ENCODE measurements at places on chromosomes 3 and 15. TPM values are rescaled to one million over a fixed set of nuclear protein-coding genes. Genes with fewer than 3 reads are reported as not detected.

DNA sequence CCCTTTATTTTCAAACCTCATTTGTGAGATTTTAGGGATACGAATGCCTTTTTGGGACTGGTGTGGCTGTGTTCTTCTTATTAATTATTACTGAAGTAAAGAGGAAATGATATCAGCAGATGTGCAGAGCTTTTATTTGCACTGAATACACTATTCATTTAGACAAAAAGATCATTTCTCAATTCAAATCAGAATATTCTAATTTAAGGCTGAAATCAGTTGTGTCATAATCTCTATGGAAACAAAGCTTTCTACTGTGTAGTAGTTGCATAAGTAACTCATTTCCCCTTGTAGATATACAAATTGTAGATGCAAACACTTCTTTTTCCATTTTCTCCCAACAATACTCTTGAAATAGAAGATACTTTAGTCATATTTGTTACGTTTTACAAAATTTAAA is 56.0 kb downstream of the PDE8A start:
- DNase-seq = no peak

DNA sequence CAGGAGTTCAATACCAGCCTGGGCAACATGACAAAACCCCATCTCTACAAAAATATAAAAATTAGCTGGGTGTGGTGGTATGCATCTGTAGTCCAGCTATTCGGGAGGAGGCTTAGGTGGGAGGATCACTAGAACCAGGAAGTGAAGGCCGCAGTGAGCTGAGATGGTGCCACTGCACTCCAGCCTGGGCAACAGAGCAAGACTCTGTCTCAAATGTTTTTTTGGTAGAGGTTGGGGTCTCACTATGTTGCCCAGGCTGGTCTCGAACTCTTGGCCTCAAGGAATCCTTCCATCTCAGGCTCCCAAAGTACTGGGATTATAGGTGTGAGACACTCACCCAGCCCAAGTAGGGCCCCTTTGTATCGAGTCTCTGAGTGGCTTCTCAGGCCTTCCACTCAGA is 1.9 kb upstream of the IFRD2 start:
- no peak for DNase-seq

GRCh38 chr3:180854887-180855286 is 57.6 kb upstream of the FXR1 start:
- DNase-seq = no peak

DNA sequence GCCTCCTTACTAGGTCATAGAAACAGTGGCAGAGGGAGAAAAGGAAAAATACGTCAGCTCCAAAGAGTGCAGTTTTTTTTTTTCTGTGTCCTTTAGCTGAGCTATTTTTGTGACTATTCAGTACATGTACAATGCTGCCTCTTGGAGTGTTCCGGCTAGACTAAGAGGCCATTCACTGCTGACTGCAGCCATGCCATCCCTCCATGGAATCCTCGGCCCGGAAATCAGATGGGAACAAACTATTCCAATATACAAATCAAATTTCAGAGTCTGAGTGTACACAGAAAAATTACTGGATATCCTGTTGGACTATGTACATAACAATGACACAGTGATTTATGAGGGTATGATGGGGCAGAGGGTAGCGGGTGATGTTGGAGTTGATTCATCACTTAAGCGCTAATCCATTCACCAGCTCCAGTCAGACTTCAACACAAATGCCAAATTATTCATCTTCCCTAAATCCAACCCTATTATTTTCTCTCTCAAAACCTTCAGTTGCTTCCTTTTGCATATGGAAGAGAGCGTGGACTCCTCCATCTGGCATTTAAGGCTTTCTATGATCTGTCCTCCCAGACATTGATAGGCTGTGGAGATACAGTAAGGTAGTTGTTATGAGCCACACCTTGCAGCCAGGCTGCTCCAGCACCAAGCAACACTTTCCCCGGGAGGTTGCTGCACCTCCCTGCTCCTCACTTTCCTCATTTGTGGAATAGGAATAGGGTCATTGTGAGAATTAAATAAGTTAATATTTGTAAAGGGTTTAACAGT is 109.1 kb downstream of the LPP start:
- no peak for DNase-seq

GRCh38 chr3:184485906-184486305 is 75.7 kb upstream of the EPHB3 start:
- no peak for DNase-seq

DNA sequence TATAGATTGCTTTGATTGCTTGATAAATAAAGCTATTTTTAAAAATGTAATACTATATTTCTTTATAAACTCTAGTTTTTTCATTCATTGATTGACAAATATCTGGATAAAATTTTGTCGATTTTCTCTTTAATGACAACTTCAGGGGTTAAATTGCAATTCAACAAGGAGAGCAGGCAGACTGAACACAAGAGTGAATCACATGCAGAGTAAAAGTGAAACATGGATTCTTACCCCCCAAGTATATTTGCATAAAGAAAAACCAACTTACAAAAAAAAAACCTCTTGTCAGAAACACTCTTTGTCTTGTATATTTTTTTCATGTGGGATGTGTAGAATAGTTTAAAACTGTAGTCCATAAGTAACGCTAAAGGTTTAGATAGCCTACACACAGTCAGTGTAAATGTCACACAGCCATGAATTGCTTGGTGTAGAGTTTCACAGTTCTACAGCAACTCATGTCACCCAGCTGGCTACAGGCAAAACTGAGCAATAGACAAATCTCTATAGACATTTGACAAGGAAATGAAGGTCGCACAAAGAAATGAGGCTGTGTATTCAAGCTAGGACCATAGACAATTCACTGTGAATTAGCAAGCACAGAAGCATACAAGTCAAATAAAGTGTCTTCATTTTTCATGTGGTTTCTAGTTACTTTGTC is 141.6 kb downstream of the THRB start:
- DNase-seq = no peak

- no peak for DNase-seq
These were observed 200.0 kb downstream of the ZNF385D start for GRCh38 chr3:21551019-21551418.

- DNase-seq = no peak
These were observed 108.7 kb upstream of the PHLDB2 start for GRCh38 chr3:111750278-111750884.

DNA sequence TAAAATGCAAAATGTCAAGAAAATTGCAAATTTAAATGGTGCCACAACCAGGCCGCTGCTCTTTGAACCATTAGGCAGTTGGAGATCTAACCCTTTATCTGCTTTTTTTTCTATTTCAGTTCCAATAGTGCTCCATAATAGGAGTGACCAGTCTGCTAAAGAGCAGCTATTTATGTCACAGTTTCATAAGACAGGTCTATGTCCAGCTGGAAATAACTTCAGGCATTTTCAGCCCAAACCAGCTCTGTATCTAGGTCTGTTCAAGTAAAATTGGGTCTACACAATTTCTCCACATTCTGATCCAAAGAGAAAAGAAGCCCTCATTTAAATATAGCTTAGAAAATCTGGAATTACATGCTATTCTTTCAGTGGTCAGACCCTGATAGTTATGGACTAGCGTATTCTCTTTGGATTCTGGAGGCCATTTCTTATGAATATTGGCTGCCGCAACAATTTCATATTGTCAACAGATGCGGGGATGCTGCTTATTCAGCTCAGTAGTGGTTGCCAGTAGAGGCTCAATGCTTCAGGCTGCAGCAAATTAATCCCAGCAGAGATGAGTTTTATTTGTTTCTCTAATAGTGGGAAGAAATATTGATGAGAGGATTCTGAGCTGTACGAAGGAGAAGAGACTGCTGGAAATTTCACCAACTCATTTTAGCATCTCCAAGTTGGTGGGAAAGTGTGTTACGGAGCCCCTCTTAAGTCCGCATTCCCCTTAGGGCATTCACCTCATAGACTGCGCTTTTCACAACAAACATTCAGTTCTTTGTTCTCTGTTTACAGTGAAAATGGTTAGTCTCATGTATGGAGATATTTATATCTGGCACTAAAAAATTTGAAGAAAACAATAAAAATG is 887.0 kb downstream of the ROBO1 start:
- no peak for DNase-seq

Gene FAM162A
- total RNA-seq = 40.3 TPM

Gene FEZF2
- total RNA-seq = not detected

Gene CTXN2
- total RNA-seq = not detected

Gene FOXB1
- total RNA-seq = not detected

Gene DPPA4
- total RNA-seq = not detected

Measured in suprapubic skin (tissue), 4 donors.